Stimulated activated CD4-positive, alpha-beta T cell treated with anti-CD3 and anti-CD28 coated beads, Interleukin-4, amount 100 ng/mL, for 1 hour (primary cell): ENCODE measurements at places on chromosomes 1 and 21.

DNA sequence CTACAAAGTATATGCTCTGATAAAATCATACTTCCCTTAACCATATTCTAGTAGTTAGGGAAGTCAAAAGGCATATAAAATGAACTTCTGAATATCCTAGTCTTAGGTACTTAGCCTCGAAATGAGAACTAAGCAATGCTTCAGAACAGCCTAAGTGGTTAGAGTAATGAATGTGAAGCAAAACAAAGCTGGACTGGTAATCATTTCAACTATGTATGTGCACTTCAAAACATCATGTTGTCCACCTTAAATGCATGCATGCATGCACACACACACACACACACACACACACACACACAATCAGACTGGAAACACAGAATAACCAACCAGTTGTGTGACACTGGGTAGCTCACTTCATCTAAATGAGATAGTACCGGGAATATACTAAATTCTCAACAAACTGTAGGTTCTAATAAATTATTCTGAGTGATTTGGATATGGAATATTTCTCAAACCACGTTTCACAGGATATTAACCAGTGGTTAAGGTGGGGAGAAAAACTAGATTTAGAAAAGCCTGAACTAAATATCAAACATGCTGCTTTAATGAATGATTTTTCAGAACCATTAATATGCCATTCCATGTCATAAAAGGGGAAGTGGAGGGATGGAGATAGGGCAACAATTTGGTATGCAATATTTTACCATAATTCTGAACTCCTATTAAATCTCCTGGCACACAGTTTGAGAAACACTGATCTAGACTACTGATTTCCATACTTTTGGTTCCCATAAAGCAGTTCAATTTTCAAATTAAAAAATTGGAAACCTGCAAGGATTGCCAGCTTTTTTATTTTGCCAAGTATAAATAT is 19.5 kb downstream of the RNF115 start:
- no peak for DNase-seq

DNA sequence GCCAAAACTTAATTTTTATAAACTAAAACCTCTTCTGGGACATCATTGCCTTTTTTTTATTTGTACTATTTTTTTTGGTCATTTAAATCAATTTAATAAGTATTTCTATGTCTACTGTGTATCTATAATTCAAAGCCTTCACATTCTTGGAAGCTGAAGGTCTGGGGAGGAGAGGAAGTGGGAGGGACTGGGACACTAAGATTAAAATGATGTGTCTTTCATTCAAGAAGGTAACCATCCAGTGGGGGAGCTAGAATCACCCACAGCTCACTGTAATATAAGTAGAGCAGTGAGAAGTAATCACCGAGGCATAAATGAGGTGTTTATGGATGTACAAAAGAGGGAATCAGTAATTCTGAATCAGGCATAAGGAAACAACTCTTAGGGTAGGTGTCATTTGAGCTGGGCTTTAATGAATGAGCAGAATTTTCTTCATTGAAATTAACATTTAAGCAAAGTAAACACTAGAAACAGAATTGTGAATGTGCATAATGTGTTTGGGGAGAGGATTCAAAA is 52.8 kb downstream of the PTGER3 start:
- DNase-seq: no peak

GRCh38 chr1:98839840-98840239 is 164.8 kb downstream of the PLPPR5 start:
- no peak for DNase-seq

- DNase-seq: peak; percentile 16
Measured at GRCh38 chr21:39182484-39183271, 573 bp downstream of the PSMG1 start.

GRCh38 chr1:225259542-225259941 is 168.3 kb downstream of the LBR start:
- no peak for DNase-seq

DNA sequence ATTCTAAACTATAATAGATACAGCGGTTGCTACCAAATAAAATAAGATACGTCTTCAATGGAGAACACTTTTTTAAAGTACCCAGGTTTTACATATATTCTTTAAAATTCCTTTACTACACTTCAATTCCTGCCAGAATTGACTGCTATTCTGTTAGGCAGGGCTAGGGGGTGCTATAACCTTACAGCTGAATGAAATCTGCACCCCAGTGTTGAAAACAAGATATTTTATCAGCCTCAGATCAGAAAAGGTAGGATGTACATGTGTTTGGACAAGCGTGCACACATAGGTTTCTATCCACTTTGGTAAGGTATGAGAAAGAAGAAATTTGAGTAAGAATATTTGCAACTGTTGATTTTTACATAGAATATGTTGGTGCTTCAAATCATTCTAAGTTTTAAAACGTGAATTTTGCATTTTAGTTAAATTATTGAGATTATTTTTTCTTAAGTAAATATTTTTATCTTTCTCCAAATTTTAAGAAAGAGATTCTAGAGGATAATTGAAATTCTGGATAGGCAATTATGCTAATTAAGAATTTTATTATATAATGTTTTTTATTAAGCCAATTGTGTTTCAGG is 490.8 kb upstream of the ADGRL4 start:
- no peak for DNase-seq

- no peak for DNase-seq
Measured at GRCh38 chr1:36100376-36100775, 11.7 kb downstream of the ADPRS start.

GRCh38 chr1:213277036-213277435 is 226.0 kb downstream of the RPS6KC1 start:
- no peak for DNase-seq

GRCh38 chr21:44778983-44779382 is 22.6 kb downstream of the UBE2G2 start:
- DNase-seq: no peak

- no peak for DNase-seq
Measured at GRCh38 chr1:225572422-225572821, 80.5 kb downstream of the ENAH start.

GRCh38 chr1:69401879-69402278 is 165.8 kb upstream of the LRRC7 start:
- DNase-seq: no peak

GRCh38 chr1:116835161-116835560 is 74.6 kb upstream of the PTGFRN start:
- DNase-seq: no peak

DNA sequence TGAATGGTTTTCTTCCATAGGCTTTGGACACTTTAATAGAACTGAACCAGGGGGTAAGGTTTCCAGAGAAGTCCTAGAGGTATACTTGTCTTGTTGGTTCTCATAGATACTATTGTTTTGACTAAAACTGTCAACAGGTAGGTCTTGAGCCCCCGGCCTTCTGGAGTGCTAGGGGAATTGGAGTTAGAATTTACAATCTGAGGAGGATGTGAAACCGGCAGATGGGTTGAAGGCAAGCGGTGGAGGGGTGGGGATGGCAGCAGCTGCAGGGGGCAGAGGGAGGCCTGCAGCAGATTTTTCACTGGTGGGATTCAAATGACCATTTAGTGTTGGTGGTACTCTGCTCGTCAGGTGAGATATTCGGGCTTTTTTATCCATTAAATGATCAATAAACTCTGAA is 4.3 kb upstream of the CD1D start:
- no peak for DNase-seq

DNA sequence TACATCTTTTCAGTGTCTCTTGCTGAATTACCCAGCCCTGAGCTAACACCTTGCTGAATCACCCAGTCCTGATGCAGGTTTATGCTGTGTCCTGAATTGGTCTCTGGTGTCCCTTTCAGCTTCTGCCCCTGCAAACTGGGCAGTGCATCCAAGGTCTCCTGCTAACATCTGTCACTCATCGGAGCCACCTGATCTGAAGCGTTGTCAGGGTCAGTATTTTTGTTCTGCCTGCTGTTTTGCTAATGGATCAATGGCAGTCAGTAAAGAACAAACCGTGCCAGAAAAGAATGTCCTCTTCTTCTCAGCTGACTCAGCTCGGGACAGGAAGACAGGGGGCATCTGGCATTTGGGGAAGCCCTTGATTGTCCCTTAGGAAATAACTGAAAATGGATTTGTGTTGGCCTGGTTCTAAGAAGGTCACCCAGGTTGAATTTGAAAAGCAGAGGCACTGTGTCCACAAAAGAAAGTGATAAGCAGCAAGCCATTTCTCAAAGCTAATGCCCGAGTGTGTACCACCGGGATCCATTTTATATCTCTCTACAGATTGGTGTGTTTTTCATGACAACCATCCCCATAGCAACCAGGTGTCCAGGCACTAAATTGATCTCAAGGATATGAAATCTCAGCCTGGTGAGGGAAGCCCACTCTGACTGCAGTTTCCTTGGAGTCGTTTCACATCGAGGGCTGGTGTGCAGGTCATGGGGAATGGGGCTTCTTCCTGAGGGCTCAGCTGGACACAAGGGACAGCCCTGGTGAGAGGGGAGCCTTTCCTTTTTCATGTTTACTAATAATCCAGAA is 109.7 kb upstream of the IRF2BP2 start:
- no peak for DNase-seq

DNA sequence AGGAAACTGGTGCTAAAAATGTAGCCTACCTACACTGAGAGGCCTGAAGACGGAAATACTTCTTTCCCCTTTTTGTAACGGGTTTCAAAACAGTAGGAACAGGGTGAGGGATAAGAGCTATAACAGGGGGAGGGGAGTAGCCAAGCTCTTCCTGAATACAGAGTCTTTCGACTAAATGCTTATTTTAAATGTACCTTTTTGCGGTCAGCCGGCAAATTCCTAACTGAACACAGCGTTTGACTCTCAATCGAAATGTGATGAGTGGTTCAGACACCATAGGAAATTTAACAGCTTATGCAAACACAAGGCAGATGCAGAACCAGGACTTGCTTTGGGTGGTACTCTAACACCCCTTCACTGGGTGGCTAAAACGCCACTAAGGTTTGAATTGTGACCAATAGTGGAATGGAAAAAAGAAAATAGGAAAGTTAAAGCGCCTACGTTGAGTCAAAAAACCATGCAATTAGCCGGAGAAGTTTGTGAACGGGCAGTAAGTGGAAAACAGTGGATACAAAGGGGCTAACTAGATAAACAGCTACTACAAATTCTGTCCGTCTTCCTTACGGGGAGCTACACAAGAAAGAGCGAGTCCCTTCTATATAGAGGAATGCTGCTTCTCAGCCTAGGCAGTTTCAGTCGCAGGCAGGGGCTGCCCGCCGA is 1.7 kb downstream of the EGLN1 start:
- DNase-seq: no peak

DNA sequence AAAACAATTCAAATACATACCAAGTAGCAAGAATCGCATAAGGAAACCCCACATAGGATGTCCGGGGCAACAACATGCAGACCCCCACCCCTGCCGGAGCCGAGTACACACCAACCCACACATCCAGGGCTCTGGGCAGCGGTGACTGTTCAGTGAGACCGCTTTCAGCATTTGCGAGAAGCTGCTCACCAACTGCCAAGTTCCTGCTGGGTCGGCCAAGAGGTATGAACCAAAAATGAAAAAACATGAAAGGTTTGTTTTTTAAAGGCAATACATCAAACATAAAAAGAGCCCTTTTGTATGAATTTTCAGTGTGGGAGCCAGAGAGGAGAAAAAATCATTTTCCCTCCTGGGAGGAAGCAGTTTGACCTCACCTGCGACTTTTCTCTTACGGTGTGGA is 92.3 kb downstream of the SIM2 start:
- DNase-seq: no peak

DNA sequence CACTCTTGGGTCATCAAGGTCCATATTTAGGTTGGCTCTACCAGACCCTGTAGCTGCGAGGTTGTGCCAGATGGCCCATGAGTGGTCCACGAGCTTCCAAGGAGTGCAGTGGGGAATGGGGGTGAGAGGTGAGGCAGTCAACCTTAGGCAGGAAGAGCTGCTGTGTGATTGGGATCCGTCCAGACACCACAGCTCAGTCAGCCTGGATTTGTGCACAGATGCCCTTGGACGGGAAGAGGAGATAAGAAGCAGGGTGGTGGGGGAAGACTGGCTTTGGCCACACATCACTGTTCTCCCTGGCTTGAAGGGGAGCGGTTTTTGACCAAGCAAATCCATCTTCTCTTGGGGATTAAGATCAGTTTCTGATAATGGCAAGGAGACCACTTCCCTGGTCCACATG is 130.6 kb downstream of the IGSF21 start:
- DNase-seq: no peak
